Anterior cingulate cortex (tissue), 58 donors: ENCODE measurements at places on chromosomes 6 and 20.

- DNase-seq, result no peak
Measured at GRCh38 chr20:47720636-47721427, 64.4 kb downstream of the SULF2 start.

- no peak for DNase-seq
Measured at GRCh38 chr20:16236589-16237241, 336.5 kb downstream of the KIF16B start.

DNA sequence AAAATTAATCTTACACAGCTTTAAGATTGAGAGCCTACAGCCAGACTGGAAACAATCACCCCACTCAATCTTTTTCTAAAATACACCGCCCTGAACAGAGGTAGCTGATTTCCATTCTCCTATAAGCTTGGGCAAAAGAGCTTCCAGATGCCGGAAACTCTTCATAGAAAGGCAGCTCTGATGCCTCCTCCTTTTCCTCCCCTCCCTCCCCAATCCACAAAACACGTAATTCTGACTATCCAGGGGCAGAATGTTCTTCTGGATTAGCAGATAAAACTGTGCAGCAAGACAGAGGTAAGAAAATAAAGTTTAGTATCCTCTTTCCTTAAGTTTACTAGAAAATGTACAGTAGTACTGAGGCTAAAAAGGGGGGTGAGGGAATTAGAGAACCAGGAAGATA lies 15.8 kb downstream of the ADNP start:
- no peak for DNase-seq

DNA sequence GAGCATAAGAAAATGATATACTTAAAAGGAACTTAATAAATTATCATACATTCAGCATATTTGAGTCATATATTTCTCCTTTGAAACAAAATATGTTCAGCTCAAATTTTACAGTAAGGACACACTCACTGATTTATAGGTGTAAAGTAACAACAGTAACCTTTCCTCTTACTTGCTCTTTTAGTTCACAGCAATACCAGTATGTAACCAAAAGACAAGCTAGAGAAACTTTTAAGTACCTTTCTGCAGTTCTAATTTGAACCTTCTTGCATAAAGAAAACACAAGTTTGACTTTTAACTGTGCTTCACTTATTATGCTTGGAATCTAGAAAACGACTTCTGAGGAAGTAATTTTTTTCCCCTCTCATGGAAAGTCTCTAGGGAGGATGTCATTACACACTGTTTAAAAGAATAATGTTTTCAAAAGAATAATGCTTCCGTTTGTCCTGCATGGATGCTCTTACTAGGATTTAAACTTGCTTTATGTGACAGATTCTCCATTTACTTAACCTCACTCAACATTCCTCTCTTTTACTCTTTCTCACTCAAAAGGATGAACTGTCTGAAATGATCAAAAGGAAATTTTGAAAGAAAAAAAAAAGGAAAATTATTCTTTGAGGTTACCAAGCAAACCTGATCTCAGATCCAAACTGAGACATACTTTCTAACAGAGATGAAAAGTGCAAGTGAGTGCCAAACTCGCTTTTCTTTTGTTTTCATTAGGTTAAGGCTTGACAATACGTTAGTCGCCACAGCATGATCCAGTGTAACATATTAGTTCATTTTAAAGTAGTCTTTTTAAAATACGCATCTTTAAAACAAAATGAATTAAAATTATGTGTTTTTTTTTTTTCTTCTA lies 22.4 kb upstream of the CALHM6 start:
- DNase-seq, result no peak

DNA sequence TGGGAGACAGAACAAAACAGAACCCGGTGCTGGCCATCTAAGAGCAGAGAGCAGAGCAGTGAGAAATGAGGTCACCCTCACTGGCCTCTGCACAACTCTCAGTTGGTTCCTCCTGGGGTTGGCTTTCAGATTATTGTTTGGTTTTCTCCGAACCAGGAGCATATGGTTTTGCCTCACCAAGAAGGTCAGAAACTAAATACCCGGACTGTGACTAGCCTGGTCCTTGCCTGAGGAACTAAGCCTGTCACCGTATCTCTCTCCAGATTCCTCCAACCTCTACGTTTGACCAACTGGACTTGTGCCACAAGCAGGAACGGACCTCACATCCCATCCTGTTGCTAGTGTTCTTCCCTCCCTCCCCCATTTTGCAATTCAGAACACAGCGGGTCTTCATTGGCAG lies 450.4 kb upstream of the JARID2 start:
- no peak for DNase-seq

- DNase-seq, result no peak
Measured at GRCh38 chr20:48532028-48532427, 295.8 kb downstream of the PREX1 start.

DNA sequence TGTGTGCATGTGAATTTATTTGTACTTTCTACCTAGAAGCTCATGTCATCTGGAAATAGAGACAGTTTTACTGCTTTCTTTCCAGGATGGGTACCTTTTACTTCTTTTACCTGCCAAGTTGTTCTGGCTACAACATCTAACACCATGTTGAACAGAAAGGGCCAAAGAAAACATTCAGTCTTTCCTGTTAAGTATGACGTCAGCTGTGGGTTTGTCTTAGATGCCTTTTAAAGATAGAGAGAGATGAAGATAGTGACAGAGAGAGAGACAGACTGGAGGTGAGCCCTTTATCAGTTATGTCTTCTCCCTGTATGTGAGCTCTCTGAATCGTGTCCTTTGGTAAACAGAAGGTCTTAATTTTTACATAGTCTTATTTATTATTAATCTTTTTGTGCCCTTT lies 3.4 kb upstream of the DACT2 start:
- DNase-seq, result no peak

DNA sequence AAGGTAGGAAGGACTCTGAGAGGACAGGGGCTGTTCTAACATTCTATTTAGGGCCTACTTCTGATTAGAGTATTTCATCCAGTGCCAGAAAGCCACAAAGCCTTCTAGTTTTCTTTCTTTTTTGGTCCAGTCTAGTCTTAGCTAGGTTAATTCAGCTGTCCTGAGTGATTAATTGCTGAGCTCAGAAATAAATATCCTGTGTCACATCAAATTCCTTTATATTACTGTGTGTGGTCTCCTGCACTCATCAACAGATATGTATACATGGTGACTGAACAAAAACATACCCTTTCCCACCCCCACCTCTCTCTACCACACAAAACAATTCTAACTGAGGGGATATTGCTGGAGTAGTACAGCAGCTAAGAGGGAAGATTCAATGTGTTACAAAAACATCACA lies 601.5 kb upstream of the NRSN1 start:
- DNase-seq, result no peak

- peak; percentile 19 for DNase-seq
Measured at GRCh38 chr6:150600301-150601017, 774 bp downstream of the PLEKHG1 start.

DNA sequence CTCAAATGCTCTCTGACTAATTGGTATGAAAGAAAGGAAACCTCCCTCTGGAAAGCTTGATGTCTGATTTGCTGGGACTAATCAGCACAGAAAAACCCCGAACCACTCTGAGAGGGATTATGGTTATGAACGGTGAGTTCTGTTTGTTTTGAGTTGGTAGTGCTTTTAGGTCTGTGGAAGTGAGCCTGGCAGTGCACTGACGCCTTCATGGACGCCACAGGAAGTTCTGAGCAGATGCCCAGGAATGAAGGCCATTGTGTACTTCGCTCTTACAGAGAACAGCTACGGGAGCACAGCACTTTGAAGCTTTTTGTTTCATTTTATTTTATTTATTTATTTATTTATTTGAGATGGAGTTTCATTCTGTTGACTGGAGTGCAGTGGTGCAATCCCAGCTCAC lies 754.1 kb downstream of the QKI start:
- no peak for DNase-seq

DNA sequence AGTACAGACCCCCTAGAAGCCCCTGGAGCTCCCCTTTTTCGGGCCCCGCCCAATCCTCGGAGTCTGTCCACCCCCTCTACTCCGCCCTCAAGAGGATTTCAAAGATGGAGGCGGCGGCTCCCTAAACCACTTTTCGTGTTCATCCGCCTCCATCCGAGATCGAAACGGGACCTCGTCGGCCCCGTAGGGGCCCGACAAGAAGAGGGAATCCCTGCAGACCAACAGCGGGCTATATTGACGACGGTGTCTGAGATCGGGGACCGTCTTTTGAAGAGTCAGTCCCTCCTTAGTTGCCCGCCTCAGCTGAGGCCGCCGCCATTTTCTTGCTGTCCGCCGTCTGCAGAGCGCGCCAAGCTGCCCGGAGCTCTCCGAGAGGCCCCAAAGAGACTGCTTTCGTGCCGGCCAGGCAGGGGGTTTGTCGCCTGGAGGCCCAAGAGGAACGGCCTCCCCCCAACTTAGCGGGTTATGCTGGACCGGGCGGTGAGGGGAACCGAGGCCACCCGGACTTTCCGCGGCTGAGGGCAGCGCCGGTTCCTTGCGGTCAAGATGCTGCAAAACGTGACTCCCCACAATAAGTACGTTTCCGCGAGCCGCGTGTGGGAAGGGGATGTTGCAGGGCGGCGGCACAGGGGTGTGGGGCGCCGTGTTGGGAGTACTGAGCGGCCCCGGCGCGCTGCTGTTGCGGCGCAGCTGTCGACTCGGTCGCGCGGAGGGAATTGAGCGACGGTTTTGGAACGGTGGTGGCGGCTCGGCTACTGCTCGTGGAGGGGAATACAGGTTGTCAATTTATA lies 4.2 kb downstream of the BRD2 start:
- no peak for DNase-seq

DNA sequence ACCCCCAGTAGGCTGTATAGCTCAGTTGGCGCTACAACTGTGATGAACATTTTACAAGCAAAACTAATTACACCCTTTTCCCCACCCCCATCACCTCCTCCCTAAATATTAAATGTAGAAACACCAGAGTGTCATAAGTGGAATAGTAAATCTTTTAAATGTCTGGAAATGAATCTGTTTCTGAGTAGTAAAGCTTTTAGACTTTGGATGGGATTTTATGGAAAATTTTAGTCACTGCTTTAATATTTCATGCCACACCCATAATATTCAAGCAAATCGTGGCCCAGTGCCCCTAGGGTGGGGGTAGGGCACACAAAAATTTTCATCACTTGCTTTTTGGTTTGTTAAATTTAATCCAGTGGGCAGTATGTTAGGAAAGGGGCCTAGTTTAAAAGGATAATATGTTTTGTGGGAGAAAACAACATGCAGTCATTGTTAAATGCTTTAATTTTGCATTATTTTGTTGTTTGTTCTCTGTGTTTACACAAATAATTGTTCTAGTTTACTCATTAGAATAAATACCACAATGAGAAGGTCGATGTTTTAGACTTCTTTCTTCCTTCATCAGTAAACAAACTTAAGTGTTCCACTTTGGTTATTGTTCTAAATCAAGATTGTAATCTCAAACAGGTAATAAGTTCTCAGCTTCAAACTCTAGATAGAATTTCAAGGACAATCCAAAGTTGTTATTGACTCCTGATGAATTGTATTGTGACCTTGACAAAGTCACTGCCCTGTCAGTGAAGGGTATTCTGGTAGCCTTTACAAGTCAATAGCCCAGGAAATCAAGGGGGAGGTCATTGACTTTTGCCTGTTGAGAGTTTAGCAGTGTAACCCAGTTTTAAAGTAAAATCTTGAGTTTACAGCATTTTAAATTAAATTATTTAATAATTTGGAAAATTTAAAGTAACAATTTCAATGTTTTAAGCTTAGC lies 79.2 kb downstream of the CBFA2T2 start:
- DNase-seq, result no peak

DNA sequence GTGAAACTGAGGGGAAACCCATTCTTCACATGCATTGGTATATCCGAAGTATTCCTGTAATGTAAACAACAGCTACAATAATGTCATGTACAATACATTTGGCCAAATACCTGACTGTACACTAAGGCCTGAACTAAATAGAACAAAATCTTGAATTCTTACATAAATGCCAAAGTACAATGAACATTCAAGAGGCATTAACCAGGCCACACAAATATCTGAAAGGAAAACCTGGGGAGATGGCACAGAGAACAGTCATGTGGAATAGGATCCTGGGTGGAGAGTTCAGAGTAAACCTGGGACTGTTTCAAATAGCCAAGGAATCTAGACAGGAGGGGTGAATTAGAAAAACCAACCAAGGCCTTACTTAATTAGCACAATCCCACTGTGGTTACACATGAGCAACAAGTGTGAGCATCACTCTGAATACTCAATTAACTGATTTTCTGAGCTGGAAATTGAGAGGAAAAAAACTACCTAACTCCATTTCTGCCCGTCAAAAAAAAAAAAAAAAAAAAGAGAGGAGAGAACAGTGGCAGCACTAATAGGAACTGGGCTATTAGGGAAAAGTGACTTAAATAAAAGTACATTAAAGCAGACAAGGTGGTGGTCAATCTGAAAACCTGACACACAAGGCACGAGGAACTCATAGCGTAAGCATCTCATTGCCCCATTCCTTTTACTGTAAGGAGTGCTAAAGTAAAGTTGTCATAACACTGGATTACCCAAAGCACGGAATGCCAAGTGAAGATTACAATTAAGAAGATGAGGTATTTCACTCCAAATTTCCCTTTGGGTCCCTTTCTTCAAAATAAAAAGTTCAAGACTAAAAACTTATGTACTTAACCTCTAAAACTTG lies 10.9 kb downstream of the SNX5 start:
- no peak for DNase-seq

- no peak for DNase-seq
Measured at GRCh38 chr6:112470376-112470775, 123.2 kb downstream of the RFPL4B start.
